ENCODE measurements at places on chromosomes 6 and 20.

DNA sequence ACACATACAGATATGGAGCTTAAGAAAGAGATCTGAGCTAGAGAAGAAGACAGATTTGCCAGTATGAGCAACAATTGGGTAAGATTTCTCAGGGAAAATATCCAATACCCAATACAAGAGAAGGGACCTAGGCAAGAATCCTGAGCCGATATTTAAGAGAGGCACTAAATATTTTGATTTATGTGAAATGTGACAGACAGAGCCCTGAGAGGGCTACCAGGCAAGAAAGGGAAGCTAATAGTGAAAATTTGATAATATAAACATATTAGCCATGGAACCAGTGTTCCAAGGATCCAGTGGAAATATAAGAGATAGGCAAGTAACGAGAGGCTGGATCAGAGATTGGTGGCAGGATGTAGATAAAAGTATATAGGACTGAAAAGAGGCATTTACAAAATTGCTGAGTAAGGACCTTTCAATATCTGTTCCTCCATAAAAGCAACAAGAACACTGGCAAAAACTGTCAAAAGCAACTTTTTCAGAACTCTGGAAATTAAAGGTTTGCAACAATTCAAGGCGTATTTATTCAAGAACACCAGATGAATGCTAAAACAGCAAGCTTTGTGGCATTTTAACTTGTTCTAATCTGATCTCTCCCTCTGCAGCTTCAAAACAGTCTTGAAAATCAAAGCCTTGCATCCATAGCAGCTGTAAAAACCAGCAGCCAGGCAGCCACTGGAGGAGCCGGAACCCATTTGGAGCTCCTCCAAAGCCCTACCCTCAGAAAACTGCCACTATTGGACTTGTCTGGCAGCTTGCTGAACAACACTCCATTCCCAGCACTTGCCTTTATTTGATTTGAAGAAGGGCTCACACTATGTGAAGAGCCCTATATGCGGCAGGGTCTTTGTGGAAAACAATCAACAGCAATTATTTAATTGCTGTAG, 58.8 kb downstream of the REV3L start:
- no peak for DNase-seq

GRCh38 chr6:147053311-147053921, 150.8 kb upstream of the STXBP5 start:
- DNase-seq = no peak

DNA sequence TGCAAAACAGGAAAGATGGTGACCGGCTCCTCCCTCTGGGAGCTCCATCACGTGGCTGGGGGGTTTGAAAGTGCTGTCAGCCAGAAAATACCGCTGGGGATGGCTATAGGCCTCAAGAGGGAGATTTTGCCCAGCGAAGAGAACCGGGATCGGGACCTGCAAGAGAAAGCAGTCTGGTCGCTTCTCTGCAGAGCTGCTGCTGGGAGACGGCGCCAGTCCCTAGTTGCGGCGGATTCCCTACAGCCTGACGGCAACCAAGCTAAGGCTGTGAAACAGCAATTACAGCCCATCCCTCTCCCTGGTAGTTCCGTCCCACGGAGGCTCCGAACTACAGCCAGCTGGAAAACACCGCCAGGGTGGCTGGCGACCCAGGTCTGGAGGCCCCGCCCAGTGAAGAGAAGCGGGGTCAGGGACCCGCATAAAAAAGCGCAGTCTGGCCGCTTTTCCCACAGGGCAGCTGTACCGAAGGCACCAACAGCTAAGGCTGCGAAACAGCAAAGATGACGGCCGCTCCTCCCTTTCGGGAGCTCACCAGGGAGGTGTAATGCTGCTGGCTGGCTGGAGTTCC, 238.1 kb upstream of the IRAK1BP1 start:
- DNase-seq = no peak

DNA sequence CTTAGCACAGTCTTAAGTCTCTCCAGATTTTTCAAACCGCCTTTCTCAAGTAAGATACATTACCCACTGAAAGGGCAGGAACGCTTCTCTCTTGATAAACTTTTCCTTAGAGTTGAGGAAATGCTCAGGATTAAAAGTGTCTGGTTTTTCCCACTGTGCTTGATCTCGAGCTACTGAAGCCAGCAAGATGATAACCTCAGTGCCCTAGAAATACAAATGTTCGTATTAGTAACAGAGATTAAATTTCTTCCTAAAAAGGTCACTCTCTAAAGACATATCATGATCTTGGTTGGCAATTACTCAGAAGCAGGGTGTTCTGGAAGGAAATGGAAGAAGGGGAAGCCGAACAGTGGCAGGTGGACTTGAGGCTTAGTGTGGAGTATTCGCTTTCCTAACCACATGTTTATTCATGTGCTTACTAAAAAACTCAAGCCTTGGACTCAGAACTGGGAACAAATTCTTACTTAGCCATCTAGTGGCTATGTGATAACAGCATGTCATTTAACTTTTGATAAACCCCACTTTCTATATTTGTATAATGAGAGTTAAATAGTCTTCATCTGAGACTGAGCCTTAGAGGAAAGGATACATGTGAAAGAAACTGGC, 20.1 kb downstream of the C6orf141 start:
- DNase-seq = no peak

- peak; percentile 13 for DNase-seq
Observed at GRCh38 chr20:25078662-25079061, 3.3 kb downstream of the VSX1 start.

DNA sequence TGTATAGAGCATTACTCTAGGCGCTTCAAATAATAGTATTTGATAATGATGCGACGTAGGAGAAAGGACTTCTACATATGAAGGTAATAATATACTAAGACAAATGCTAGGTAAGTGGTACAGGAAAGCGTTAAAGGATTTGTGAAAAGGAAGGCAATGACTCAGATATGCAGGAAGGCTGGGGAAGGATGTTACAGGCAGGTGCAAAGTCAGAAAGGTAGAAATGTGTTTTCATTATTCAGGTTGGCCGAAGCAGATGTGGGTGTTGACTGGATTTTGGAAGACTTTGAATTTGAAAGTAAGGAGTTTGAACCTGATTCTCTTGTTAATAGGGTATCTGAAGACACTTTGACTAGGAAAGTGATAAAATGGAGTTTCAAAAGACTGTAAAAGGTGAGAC, 51.0 kb downstream of the STK4 start:
- DNase-seq = no peak

DNA sequence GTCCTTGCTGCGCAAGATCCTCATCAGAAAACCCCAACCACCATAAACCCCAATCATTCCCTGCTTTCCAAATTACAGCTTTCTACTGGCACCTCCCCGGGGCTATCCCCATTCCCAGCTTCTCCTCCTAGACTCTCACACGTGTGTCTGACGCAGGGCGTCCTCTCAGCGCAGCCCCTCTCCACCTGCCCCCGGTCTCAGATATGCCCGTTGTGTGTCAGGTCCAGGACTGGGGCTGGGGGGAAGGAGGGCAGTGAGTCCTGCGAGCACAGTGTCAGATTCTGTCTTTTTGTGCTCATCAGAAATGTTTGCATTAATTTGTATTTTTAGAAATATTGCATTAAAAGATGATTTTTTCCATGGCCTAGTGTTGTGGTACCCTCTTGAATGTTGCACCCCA, 48.6 kb downstream of the LRFN2 start:
- DNase-seq = no peak
